ENCODE measurements at places on chromosomes 16 and 17.

DNA sequence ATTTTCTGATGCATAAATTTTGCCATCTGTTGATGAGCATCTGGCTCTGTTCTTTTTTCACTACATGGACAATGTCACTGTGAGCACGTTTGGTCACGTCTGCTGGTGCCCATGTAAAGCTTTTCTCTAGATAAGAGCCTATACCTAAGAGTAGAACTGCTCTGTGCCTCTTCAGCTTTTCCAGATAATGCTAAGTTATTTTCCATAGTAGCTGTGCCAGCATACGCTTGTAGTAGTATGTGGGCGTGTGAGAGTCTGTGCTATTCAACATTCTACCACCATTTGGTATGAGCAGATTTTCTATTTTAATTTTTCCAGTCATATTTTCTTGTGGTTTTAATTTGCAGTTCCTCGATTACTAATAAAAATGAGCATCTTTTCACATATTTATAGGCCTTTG is 33.2 kb downstream of the VPS35L start:
- DNase-seq = no peak

- DNase-seq = no peak
These were observed 18.4 kb downstream of the EFCAB5 start for GRCh38 chr17:29959658-29960337.

- no peak for DNase-seq
These were observed 115.1 kb downstream of the PPM1E start for GRCh38 chr17:58870747-58871146.

DNA sequence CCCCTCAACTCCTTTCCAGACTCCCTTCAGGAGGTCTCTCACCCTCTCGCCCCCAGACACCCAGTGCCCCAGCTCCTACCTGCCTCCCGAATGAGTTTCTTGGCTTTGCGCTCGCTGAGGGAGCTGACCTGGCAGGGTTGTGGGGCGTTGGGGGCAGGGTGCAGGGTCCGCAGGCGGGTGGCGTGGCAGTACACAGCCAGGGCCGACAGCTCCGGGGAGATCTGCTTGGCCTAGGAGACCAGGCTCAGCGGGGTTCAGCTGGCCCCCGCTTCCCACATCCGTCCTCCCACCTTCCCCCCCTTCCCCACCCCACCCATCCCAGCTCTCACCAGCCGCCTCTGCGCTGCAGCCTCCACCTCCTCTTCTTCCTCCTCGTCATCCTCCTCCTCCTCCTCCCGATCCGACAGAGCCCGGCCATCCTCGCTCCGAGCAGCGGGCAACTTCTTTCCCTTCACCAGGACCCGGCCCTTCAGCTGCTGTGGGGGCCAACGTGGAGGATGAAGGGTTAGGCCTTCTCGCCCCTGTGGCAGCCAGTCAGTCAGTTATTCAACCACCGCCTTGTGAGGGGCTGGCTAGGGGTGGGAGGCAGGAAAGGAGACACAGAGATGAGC is 17.2 kb downstream of the PLCD3 start:
- DNase-seq = no peak

- no peak for DNase-seq
These were observed 34.7 kb upstream of the AKAP1 start for GRCh38 chr17:57050306-57050705.

DNA sequence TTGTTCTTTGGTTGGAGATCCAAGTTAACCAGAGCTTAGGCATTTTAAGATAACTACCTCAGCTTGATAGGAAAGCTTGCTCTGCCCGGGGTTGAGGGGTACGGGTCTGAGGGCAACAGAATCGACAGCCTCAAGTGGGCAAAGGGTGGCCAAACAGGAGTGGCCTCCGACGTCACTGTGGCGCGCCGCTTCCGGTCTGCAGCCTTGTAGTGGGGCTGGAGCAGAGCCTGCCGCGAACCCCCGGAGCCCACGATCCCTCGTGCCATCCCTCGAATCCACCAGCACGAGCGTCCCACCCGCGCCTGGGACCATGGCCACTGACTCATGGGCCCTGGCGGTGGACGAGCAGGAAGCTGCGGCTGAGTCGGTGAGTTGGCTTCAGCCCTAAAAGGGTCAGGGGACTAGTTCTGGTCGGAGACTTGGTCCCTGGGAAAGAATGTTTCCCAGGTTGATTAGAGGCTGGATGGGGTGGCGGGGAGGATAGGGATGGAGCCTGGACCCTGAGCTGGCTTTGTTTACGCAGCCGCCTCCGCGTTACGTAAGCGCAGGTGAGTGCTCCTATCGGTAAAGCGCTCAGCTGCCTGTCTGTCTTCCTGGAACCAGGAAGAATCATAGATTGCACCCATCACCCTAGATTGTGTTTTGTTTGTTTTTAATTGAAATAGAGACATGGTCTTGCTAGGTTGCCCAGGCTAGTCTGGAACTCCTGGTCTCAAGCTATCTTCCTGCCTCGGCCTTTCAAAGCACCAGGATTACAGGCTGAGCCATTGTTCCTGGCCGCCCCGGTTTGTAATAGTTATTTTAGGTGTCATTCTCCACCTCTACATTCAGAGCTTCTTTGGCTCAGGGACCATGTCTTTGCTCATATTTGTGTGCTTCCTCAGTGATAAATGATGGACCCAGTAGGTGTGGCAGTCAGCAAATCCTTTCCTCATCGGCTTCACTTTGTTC is at the start of gene DDX19B:
Gene DDX19B (plus strand): TSS at position 199 of the 951 bp plus-strand sequence. CDS start 112 bp downstream, at position 311.
- peak; percentile 70 for DNase-seq

- DNase-seq = no peak
These were observed 26.8 kb upstream of the HOXB13 start for GRCh38 chr17:48755356-48755755.

- no peak for DNase-seq
These were observed 412.6 kb downstream of the RBFOX1 start for GRCh38 chr16:7745276-7745675.

DNA sequence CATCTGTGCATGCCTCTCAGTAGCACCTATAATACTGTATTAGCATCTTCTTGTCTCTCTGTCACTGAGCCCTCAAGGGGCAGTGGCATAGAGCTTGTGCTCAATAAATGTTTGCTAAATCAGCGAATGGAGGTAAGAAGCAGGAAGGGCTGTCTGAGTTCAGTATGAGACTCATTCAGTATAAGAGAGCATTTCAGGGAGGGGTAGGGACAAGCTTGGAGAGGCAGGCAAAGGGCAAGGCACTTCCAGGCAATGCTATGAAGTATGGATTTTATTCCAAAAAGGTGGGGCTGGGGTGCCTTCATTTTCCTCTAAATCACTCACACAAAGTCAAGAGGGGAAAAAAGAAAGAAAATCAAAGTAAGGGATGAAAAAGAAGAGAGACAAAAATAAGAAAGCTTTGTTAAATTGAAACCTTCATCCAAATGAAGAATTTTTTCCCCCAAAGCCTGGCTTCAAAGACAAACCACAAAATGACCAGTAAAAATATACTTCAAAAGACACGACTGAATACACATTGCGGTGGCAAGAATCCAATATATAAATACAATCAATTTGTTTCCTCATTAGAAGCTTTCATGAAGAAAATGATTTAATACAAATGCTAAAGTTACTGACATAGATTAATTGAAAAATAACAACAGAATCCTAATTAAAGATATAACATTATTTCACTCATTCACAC is 51.2 kb downstream of the SKAP1 start:
- DNase-seq = no peak

- DNase-seq = peak; percentile 76
These were observed 37.2 kb downstream of the IRF8 start for GRCh38 chr16:85935974-85936760.

GRCh38 chr16:58419241-58419990 is 27.1 kb downstream of the GINS3 start:
- no peak for DNase-seq

GRCh38 chr16:74169066-74169465 is 127.5 kb upstream of the PSMD7 start:
- no peak for DNase-seq

- DNase-seq = no peak
These were observed 7.9 kb upstream of the ALDH3A1 start for GRCh38 chr17:19755821-19756510.

DNA sequence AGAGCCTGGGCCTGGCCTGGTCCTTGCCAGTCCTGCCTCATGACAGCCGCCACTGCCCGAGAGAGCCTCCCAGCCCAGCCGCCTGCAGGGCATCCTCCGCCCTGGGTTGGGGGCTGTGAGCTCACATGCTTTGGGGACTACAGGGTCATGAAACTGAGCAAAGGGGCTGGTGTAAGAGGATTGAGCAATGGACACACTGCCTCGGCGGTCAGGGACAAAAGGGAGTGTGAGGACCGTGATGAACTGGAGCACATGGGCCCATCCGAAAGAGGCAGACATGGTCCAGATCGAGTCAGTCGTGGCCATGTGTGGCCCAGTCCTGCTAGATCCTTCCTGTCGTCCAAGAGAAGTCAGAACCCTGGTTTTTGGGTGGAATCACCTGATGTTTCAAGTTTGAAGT is 52.3 kb downstream of the GSG1L start:
- no peak for DNase-seq

DNA sequence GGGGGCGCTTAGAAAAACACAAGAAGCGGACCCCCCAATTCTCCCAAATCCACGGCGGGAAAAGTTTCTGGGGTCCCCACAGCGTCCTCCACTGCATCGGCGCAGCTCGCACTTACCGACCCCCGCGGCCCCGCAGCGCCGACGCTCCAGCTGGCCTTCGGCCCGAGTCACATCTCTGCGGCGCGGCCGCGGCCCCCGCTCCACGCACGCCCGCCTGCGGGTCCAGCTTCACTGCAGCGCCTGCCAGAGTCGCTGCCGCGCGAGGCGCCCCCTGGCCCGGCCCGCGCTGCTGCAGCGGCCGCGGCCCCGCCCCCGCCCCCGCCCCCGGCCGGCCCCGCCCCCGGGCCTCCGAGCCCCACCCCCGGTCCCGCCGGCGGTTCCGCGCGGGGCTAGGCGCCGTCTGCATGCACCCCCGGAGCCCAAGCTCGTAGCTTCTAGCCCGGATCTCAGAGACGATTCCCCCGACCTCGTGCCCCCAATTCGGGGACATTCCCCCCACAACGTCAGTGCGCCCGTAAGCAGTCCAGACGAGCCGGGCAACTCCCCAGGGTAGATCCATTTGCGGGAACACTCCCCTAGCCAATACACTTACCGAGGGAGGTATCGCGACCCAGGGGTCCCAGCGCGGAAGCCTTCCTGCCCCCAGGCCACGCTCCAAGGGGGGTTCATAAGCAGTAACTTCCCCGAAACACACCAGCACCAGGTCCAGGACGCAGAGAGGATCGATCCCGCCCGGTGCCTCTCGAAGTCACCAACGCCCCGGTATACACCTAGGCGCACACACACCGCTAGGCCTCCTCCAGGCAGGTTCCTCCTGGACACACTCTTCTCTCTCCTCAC is at the start of gene GPRC5B:
Gene GPRC5B (minus strand): TSS at position 238 of the 840 bp plus-strand sequence. CDS start 12,003 bp downstream, outside the sequence.
- peak; percentile 38 for DNase-seq

DNA sequence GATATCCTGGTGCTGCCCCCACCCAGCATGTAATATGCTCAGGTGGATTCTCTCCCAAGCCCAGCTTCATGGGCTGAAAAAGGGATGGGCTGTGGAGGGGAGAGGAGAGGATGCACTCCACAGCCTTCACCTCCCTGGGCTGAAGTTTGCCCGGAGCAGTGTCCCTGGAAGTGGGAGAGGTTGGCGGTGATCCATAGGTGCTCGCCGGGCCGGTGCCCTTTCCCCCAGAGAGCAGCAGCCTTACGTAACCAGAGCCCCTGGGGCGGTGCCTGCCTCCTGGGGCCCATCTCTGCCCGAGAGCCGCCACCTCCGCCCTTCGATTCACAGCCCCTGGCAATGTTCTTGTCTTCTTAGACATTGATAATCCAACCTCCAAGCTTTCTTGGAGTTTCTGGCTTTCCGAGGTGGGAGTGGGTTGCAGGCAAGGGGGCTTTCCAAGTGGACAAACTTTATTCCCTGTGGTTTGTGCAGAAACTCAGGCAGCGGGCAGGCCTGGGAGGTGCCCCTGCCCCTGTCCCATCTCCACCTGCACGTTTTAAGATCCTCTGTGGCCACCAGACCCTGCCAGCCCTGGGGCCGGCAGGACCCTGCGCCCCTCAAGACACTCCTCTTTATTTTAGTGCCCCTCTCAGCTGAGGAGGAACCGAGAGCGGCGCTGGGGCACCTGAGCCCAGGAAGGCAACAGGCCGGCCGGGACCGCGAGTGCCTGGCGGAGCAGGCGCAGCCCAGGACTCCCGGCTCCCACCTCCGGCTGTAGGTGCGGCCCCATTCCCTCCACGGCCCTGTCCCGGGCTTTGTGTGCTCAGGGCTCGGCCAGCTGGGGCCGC is 3.1 kb upstream of the WDR90 start:
- DNase-seq = no peak

GRCh38 chr16:83701494-83701893 is 106.3 kb upstream of the HSBP1 start:
- peak; percentile 22 for DNase-seq

DNA sequence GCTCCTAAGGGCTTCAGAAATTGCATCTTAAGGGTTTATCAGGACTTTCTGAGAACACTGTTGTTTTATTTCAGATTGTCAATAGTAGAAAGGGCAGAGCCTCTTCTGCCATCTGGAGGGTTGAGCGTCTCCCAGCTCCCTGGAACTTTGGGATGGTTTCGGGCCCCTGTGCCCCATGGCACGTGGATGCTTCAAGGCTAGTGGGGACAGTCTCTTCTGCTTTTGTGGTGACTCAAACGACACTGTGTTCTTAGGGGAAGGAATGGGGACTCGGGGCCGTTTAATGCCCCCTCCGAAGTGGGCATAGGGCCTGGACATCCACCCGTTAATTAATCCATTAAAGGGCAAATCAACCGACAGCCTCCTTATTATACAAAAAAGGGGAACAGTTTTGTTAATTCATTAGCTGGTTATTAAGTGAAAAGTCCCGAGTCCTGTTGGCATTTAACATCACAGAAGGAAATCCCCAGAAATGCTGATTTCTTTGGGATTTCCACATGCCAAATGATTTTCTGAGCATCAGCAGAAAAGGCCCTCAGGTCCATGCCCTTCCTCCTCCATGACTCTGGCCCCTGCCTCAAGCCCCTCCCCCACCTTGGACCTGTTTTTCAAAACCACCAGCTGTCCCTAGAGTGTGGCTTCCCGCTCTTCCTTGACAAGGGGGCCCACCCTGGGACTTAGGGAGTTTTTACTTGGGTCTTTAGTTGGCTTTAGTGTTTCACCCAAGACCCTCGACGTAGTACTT is 68.7 kb downstream of the ARSG start:
- no peak for DNase-seq

DNA sequence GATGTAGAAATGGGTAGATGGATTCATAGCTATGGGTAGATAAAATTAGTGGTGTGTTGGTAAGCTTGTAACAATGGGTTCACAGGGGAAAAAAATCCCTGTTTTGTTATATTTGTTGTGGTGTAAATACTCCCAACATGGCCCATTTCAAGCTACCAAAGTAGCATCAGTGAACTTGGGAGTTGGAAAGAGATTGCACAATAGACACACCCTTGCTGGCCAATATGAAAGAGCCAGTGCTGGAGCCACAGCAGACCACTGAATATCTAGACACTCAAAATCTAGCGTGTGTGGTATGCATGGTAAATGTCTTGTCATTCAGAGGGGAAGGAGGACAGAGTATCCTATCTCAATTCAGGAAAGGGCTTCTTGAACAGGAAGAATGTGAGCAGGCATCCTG is 565.1 kb upstream of the SALL1 start:
- DNase-seq = no peak

DNA sequence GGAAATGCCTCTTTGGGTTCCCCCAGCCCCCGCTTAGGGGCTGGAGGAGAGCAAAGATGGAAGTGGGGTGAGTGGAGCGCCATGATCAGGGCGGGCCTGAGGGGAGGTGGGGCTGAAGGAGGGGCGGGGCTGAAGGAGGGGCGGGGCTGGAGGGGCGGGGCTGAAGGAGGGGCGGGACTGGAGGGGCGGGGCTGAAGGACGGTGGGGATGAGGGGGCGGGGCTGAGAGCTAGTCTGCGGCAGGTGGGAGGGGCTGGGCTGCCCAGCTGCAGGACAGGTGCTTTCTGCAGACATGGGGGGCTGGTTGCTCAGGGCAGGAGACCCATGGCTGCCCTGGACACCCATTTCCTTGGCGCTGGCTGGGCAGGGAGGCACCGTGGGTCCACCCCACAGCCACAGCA is 39.1 kb upstream of the PABPN1L start:
- DNase-seq = peak; percentile 10
